ENCODE measurements at places on chromosomes 13 and 19.
A peak's percentile ranks its signal among the peaks of the same experiment; 100 is the strongest.

DNA sequence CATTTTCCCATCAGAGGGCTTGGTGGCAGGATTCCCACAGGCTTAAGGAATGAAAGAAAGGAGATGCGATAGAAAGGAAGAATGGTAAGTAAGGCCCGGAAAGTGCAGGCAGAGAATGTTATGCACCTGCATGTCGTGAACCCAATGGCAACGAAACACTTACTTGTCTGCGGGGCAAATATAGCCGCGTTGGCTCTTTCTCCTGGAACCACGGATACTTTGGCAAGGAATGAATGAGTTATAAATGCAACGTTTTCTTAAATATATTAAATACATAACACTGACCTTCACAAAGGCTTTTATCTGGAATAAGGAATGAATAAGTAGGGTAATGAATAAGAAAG is 192.1 kb downstream of the KATNAL1 start:
- DNase-seq, result no peak

GRCh38 chr13:95553581-95554385 is 1.3 kb downstream of the CLDN10 start:
- DNase-seq, result no peak

GRCh38 chr19:17778968-17779929 is 15.7 kb upstream of the B3GNT3 start:
- no peak for DNase-seq

- no peak for DNase-seq
Observed at GRCh38 chr13:51660813-51661212, 76.6 kb downstream of the WDFY2 start.

DNA sequence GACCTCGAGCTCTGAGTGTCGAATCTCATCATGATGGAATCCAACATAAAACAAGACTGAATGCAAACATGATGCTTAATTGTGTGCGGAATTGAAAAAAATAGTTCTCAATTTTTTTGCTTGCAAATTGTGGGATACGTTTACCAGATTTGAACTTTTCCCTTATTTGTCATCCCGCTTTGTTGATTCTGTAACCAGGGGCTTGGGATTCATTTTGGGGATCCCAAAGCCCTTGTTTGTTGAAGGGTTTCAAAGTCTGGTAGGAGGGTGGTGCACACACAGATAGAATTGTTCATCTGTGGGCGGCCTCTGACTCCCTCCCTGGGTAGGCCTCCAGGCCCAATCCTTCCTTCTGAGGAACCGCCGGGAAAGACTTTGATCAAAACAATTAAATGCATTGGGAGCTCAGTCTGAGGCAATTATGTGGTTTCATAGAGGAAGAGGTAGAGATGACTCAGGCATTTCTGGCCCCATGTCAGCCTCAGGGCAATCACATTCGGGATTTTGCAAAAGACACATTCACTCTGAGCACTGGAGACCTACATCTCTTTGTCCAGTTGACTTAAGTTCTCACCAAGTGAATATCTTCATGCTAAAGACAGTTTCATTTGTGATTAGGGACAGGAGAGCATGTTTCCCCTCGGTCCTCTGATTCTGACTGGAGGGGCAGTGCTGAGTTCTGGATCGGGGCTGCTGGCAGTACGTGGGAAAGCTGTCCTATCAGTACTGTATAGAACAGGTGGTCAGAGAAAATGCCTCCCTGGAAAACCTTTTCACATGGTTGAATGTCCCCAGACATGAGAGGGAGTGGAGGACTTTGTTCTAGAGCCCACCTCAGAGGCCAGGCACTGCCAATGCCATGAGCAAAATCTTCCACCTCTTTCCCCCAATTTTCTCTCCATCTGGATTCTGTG is 27.8 kb upstream of the IGFL4 start:
- peak; percentile 76 for DNase-seq

- no peak for DNase-seq
Observed at GRCh38 chr19:47714339-47714738, 1.1 kb downstream of the EHD2 start.

GRCh38 chr13:44064357-44064756 is 184.7 kb downstream of the LACC1 start:
- no peak for DNase-seq

DNA sequence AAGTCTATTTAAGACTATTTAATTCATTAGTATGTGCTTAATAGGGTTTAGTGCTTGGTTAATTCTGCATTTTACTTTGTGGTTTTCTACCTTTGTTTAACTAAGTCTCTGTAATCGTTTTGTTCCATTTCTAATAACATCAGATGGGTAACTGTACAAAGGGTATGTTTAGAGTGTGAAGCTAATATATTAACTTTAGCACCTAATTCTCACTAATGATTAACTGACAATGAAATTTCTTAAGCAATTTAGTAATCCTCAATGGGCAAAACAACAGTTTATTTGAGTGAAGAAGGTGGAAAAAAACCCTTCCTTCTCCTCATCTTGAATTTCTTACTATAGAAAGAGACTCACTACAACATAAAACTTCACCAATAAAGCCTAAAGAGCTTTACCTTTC is 448.1 kb upstream of the MIR17HG start:
- DNase-seq, result no peak

DNA sequence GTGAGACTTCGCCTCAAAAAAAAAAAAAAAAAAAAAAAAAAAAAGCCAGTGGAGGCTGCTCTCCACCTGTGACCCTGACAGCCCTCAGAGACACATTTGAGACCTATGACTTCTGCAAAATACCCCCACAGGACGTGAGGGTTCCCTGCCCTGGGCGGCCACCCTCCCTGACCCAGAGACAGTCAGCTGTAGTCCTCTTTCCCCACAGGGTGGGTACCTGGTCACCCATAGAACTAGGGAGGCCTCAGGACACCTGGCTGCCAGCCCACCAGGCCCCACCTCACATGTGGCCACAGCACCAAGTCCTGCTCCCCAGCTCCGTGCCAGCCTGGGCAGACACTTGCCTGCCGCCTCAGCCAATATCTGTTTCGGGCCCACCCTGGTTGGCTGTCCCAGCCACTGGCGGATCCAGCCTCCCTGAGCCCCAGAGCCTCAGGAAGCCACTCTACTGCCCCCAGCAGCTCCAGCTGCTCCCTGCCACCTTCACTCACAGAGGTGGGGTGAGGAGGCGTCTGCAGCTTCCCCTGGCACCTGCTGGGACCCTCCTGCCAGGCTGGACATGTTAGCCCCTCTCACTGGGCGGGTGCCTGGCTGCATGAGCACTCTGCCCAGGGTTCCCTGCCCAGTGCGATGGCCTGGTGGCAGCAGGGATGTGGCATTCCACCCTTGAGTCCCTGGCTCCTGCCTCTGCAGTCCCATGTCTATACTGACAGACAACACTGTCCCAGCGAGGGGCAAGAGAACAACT is 6.9 kb downstream of the MKNK2 start:
- DNase-seq, result no peak

DNA sequence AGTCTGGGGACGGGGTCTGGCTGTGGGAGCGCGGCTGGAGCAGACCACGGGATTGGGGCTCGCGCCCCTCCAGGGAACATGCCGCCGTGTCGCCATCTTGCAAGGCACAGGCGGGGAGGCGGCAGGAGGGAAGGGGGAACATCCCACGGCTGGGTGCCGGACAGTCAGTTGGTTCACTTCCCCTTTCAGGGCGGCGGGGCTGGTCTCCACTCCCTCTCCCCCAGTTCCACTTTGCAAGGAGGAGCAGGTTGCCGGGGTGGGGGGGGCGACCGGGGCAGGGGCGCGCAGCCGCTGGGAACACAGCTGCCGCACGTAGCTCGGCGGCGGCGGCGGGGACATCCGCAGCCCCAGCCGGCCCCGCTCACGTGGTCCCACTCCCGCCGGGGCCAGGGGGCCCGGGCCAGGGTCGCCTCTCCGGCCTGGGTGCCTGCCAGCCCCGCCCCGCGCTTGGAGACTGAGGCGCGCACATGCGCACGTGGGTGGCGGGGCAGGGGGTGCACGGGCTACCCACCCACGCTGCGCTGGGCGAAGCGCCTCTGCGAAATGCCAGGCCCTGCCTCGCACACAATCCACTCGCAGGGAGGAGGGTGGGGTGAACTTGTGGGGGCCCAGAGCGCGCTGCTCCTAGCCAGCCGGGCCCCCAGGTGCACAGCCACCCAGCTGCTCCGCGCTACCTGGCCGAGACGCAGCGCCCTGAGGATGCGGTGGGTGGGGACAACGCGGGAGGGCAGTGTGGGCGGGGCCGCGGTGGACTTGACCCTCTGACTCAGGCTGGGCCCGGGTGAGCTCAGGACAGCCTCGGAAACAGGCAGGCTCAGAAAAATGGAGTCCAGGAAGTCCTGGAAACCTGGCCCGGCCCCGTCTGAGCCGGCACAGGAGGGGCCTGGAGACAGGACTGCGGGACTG is 6.4 kb downstream of the KLF16 start:
- DNase-seq, result peak; percentile 48

GRCh38 chr19:30276011-30276882 is 95.9 kb upstream of the ZNF536 start:
- no peak for DNase-seq

DNA sequence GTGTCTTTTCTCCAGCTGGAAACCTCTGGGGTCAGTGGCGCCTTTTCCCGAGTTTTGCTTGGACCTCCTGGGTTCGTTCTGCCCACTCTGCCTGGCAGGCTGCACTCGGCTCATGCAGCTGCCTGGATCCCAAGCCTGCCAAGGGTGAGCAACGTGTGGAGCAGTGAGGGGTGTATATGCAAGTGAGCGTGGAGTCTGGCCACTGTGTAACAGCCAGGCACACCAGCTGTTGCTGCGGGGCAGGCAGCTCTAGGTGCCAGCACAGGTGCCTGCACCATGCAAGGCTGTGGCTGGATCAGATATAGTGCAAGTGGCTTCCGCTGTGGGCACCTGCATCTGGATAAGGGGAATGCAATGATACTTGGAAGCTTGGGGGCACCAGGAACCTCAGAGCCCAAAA is 699.4 kb downstream of the SLITRK1 start:
- DNase-seq, result no peak
